T-cell (primary cell): ENCODE measurements at places on chromosomes 2 and 18.

DNA sequence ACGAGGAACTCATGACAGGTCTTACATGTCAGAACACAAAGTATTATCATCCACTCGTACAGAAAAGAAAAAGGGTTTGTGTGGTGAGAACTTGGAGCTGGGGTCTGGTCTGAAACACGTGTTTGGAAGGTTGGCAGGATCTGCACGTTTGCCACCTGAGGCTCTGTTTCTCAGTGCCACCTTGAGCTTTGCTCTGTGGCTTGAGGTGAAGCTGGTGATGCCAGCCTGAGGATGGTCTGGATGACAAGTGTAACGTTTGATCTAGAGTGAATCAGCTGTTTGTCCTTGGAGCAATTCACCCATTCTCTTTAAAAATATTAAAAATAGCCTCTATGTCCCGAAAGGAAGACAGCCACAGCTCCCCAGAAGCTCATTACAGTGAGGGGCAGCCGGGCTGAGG is 45.4 kb upstream of the KLF11 start:
- no peak overlapping the region for H3K4me3 ChIP-seq
- H3K27ac ChIP-seq = no peak overlapping the region
- no peaks in the 10 kb centered on the region for H3K36me3 ChIP-seq
- DNase-seq = no peak
- H3K4me1 ChIP-seq = no peaks in the 10 kb centered on the region

DNA sequence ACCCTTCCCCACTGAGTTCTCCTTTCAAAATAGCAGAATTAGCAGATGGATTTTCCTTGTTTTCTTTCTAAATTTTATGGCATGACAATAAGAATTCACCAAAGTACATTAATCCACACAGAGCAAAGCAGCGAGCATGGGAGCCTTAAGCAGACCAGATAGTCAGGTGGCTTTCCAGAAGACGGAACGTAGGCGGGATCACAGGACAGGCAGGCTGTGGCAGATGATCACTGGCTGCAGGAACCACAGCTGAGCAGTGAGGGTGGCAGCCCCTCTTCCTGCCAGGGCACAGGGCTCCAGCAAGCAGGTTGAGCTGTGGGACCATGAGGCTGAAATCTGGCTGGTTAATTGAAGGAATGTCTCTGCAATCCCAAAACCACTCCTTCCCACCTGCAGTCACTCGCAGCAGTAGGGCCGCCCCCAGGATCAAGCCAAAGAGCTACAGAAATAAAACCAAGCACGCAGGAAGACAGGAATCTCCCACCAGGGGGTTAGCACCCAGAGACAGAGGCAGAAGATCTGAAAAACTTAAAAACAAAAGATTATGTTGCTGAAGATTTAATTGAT is 259.9 kb downstream of the EIPR1 start:
- H3K27ac ChIP-seq = no peak overlapping the region
- no peak for DNase-seq
- no peak overlapping the region for H3K4me3 ChIP-seq
- H3K27me3 ChIP-seq = no peaks in the 10 kb centered on the region
- H3K36me3 ChIP-seq = no peaks in the 10 kb centered on the region
- no peaks in the 10 kb centered on the region for H3K4me1 ChIP-seq

GRCh38 chr18:730692-731091 is 18.3 kb upstream of the ENOSF1 start:
- H3K36me3 ChIP-seq = peaks cover 8% of the 10 kb centered on the region
- no peak for DNase-seq
- H3K27me3 ChIP-seq = no peaks in the 10 kb centered on the region
- no peaks in the 10 kb centered on the region for H3K4me1 ChIP-seq

- no peak overlapping the region for H3K27ac ChIP-seq
- H3K36me3 ChIP-seq = no peaks in the 10 kb centered on the region
- no peaks in the 10 kb centered on the region for H3K27me3 ChIP-seq
- DNase-seq = no peak
Observed at GRCh38 chr2:151849413-151850010, 21.3 kb upstream of the ARL5A start.

- no peak overlapping the region for H3K4me3 ChIP-seq
- no peak for DNase-seq
- H3K27me3 ChIP-seq = no peaks in the 10 kb centered on the region
- H3K27ac ChIP-seq = no peak overlapping the region
- no peaks in the 10 kb centered on the region for H3K36me3 ChIP-seq
Observed at GRCh38 chr18:24923138-24923537, 428.8 kb downstream of the ZNF521 start.

DNA sequence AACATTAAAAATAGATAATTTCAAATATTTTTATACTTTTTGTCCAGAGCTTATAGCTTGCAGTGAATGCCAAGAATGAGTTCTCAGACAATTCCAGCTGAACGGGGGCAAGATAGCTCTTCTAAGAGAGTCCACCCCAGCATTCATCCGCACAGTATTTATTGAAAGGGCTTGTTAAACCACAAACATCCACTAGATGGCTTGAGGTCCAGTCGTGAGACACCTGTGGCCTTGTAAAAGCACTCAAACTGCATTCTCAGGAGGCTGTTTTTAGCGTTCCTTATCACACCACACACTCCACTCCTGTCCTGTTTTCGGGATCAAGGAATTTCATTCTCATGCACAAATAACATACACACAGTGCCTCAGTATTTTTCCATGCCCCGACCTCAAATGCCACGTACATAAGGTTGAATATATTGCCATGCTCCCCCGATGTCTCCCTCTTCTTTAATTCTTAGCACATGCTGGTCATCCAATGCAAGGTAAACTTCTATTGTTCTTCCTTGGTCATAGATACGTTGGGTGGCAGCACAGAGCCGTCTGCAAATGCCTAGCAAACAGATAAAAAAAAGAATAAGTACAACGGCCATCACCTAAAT is 47.4 kb downstream of the DNAJC10 start:
- H3K4me3 ChIP-seq = no peak overlapping the region
- H3K27ac ChIP-seq = no peak overlapping the region
- H3K4me1 ChIP-seq = no peaks in the 10 kb centered on the region
- DNase-seq = no peak

DNA sequence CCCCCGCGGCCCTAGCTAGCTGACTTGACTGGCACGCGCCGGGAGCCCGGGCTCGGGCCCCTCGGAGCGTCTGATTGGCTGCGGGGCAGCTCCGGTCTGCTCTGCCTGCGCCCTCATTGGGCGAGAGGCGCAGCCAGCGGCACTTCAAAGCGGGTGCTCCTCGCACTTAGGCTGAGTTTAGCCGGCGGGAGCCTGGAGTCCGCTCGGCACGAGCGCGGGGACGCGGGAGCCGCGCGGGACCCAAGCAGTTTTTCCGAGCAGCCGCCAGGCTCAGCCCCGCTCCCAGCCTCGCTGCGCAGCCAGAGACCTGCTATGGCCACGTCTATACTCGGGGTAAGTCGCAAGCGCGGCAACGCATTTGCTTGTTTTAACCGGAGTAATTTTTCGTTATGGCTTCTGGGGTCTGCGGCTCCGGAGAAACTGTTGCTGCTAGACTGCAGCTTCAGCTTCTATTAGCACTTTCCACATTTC is at the start of gene SP9:
Gene SP9, plus strand, starts transcription at position 174 of the 471 bp plus-strand sequence. Its CDS starts 139 bp downstream, at position 313.
- H3K4me3 ChIP-seq = peak within 1 kb of the TSS; percentile 75
- H3K27me3 ChIP-seq = peaks cover 42% of the 10 kb centered on the region
- H3K36me3 ChIP-seq = no peaks in the 10 kb centered on the region
- no peak within 1 kb of the TSS for H3K27ac ChIP-seq
- peaks cover 57% of the 10 kb centered on the region for H3K4me1 ChIP-seq

- H3K4me3 ChIP-seq = no peak overlapping the region
- no peaks in the 10 kb centered on the region for H3K36me3 ChIP-seq
- no peak for DNase-seq
Observed at GRCh38 chr2:74944987-74945787, 13.3 kb upstream of the POLE4 start.

- H3K27me3 ChIP-seq = no peaks in the 10 kb centered on the region
- H3K27ac ChIP-seq = no peak overlapping the region
- H3K4me3 ChIP-seq = no peak overlapping the region
- DNase-seq = no peak
Observed at GRCh38 chr2:170322140-170322766, 144.3 kb downstream of the MYO3B start.

- H3K4me3 ChIP-seq = no peak overlapping the region
- H3K27me3 ChIP-seq = no peaks in the 10 kb centered on the region
- no peak overlapping the region for H3K27ac ChIP-seq
- peaks cover 6% of the 10 kb centered on the region for H3K4me1 ChIP-seq
- no peaks in the 10 kb centered on the region for H3K36me3 ChIP-seq
- DNase-seq = no peak
Observed at GRCh38 chr18:47179520-47179919, 3.4 kb upstream of the IER3IP1 start.
